GM12864 (cell line): ENCODE measurements at places on chromosomes 4 and X.

- no peak for DNase-seq
Observed at GRCh38 chr4:185352202-185352601, 43.5 kb downstream of the LRP2BP start.

- DNase-seq: no peak
Observed at GRCh38 chr4:26462874-26463273, 27.4 kb downstream of the CCKAR start.

GRCh38 chr4:67723341-67723740 is 22.4 kb upstream of the UBA6 start:
- no peak for DNase-seq

DNA sequence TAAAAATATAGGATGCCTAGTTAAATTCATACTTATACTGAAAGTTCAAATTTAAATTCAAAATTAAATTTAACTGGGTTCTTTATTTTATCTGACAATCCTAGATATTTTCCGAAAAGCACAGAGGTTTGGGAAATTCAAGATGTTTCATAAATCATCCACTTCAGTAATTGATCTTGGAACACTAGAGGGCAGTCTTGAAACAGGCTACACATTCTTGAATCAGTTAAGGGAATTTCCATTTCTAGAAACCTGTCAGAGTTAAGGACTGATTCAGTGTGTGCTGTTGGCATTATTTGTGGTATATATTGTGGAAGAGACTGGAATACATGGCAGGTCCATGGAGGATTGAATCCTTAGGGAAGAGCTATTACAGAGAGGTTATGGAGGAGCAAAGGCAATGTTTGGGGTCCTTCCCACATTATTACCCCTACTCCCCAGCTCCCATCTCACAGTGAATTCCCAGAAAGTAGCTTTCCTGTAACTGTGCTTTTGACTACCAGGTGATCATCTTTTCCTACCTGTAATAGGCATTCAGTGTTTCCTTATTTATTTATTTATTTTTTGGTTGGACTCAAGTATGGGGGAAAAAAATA is 92.9 kb downstream of the EGF start:
- DNase-seq: peak; percentile 55

DNA sequence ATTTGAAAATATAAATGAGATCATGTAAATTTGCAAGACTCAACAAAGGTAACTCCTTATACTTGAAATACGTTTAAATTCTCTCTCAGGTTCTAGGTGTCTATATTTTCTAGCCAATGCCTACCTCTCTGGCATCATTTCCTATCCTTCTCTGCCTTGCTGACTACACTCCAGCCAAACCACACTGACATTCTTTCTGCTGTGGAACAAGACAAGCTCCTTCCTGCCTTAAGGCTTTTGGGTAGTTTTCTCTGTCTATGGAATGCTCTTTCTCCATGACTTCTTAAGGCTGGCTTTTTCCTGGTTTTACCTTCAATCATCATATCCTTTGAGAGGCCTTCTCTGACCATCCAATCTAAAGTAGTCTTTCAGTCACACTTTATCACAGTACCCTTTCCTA is 201.0 kb downstream of the SPRY1 start:
- no peak for DNase-seq

- DNase-seq: no peak
Observed at GRCh38 chrX:134480061-134480460, 20.1 kb downstream of the HPRT1 start.
